ENCODE measurements at places on chromosomes 11 and 22.
A peak's percentile ranks its signal among the peaks of the same experiment; 100 is the strongest.

- no peak for DNase-seq
Measured at GRCh38 chr11:125566235-125566634, 3.0 kb upstream of the EI24 start.

- DNase-seq, result no peak
Measured at GRCh38 chr11:114972105-114972504, 293.8 kb downstream of the NXPE2 start.

- DNase-seq, result no peak
Measured at GRCh38 chr11:128615076-128615475, 27.7 kb upstream of the ETS1 start.

DNA sequence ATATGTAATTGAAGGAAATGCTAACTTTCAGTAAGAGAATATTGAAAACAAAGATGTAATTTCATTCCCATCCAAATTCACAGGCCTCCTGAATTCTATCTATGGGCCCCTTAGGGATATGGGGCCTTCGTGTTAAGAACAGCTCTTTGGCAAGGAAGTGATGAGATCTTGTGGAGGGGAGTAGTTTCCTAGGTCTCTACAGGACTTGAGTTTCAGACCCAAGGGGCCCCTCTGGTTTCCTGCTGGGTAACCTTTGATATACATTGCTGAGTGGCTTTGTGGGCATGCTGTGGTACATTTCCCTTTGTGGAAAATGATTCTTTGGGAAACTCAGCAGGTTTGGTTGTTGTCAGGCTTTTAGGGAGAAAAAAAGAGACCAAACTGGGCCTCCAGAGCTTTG lies 6.2 kb downstream of the STIM1 start:
- DNase-seq, result no peak

GRCh38 chr11:59184691-59185339 lies 12.9 kb downstream of the DTX4 start:
- no peak for DNase-seq

GRCh38 chr11:115961159-115962003 lies 457.2 kb upstream of the CADM1 start:
- no peak for DNase-seq

- no peak for DNase-seq
Measured at GRCh38 chr11:76798202-76798581, 15.0 kb downstream of the TSKU start.

GRCh38 chr11:62880231-62880802 lies 379 bp upstream of the SLC3A2 start:
- peak; percentile 38 for DNase-seq

DNA sequence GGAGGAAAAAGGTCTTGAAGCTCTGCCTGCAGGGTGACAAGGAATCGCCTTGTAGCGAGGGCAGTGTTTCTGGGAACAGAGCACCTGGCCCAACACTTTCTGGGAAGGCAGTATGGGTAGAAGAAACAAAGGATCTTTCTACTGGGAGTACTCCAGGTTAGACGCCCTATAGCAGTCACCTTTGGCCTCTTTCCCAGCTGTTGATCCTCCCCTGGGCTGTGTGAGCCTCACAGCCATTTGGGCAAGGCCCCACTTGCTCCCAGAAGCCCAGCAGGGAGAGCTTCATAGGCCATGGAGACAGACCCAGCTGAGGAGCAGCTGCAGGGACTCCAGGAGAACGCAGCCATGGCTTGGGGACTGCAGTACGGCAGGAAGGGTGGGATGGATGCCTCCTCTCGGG lies 1.2 kb downstream of the SLCO2B1 start:
- no peak for DNase-seq

DNA sequence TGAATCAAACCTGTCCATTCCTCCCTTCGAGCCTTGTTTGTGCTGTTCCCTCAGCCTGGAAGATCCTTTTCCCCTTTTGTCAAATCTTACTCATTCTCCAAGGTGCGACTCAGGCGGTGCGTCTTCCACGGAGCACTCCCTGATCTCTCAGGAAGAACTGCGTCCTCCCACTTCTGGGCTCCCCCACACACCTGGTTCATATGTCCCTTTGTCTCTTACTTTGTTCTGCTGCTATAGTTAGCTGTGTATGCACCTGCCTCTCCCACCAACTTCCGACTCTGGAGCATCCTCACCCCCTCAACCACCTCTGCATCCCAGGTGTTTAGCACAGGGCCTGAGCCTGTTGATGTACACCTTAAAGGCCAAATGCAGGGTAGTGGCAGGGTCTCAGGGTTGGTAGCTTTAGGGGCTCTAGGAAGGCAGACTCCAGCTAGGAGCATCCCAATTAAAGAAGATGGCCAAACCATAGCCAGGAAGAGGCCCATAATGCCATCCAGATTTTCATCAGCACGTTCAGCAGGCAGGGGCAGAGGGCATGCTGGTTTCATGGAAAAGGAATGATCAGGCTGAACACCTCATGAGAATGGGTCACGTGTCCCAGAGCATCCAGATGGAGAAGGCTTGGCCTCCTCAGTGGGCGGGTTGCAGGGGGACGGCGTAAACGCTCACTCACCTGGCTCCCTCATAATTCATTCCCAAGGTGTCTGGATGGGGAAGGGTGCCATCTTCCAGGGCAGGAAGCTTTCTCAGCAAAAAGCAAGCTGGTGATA lies 20.1 kb downstream of the PTPN5 start:
- no peak for DNase-seq

DNA sequence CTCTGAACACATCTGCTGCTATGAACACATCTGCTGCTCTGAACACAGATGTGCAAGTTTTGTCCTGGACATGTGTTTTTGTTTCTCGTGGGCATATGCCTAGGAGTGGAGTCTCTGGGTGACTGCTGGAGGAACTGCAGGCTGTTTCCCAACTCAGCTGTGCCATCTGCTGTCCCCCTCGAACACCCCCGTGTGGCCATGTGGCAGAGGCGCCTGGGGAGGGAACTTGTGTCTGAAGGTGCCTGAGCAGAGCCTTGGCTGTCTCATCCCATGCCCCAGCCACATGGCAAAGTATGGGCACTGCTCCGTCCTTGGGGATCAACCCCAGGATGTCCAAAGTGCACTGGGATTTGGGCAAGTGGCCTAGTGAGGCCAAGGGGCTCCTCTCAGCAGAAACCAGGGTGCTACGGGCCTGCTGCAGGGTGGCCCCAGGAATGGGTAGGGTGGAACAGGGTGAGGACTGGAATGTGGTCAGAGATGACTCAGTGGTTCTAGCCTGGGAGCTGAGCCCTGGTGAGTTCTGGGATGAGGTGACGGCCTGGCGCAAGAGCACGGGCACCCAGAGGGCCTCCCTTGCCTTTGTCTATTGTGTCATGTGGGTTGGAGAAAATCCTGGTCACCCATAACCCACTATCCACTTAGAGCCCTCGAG lies 14.7 kb downstream of the GATD1 start:
- peak; percentile 38 for DNase-seq

GRCh38 chr11:108142304-108142703 lies 20.9 kb downstream of the ACAT1 start:
- no peak for DNase-seq

DNA sequence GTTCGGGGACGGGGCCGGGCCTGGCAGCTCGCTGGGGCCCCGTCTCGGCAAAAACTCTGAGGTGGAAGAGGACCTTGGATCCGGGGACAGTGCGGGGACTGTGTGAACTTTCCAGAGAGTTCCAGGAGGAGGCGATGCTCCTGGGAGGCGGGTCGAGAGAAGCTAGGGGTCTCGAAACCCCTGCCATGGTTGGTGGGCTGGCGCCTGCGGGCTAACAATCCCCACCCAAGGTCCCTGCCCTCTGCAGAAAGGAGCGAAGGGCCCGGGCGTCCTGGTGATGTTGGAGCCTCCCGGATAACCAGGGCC lies 4.7 kb upstream of the GRK2 start:
- DNase-seq, result no peak

GRCh38 chr11:393219-394033 lies 583 bp upstream of the PKP3 start:
- DNase-seq, result peak; percentile 85

DNA sequence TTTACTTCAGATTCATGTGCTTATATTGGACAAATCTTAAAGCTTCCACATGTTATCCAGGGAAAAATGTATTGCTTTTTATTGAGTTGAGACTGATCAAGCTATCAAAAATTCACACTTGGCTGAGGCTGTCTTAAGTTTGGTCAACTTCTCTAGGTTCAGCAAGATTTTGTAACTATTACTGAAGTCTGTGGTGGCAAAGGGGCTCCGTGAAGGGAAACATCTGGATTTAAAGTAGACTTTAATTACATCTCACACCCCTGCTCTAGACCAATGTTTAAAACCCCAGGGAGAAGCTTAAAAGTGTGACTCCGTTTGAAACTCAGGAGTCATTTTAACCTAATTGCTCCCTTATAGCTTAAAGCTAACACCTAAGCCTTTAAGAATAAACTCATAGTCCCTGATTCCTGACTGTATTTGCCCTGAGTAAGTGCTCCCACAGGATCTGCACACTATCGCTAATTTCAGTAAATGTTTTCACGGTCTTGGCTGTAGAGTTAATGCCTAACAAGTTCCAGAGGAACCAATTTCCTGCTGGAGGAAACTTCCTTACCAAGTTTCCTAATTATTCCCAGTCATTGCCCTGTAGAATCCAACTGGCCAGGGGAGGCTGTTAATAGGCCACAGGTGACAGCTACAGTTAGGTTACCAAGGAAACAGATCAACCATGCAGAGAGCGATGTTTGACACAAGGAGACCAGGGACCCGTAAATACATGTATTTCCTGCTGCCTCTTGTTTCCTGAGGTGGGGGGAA lies 40.5 kb downstream of the OR10A6 start:
- no peak for DNase-seq

GRCh38 chr11:99592266-99592665 lies 571.5 kb downstream of the CNTN5 start:
- no peak for DNase-seq

DNA sequence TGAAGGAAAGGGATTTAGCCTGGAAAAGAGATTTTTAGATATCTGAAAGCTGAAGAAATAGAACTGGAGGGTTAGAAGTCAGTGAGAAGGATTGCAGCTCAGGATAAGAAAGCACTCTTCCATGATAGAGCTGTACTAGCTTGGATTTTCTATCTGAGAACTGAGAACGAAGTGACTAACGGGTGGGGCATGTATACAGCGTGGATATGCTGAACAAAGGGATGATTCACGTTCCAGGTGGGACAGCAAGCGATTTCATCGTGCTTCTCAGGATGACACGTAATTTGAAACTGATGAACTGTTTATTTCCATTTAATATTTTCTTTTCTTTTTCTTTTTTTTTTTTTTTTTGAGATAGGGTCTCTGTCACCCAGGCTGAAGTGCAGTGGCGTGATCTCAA lies 53.0 kb downstream of the GRAMD1B start:
- peak; percentile 67 for DNase-seq

- no peak for DNase-seq
Measured at GRCh38 chr11:67298786-67299185, 4.5 kb upstream of the SSH3 start.

DNA sequence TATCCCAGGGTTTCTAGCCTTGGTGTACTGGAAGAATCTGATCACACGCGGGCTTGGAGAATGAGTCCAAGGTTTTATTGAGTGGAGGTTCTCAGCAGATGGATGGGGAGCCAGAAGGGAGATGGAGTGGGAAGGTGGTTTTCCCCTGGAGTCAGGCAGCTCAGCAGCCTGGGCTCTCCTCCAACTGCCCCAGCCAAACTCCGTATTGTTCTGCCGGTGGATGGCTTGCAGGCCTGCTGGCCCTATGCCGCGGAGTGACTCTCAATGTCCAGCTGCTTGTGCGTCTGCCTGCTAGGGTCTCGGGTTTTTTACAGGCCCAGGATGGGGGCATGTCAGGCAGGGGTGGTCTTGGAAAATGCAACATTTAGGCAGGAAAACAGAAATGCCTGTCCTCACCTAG lies 162.4 kb upstream of the LMO1 start:
- DNase-seq, result no peak

DNA sequence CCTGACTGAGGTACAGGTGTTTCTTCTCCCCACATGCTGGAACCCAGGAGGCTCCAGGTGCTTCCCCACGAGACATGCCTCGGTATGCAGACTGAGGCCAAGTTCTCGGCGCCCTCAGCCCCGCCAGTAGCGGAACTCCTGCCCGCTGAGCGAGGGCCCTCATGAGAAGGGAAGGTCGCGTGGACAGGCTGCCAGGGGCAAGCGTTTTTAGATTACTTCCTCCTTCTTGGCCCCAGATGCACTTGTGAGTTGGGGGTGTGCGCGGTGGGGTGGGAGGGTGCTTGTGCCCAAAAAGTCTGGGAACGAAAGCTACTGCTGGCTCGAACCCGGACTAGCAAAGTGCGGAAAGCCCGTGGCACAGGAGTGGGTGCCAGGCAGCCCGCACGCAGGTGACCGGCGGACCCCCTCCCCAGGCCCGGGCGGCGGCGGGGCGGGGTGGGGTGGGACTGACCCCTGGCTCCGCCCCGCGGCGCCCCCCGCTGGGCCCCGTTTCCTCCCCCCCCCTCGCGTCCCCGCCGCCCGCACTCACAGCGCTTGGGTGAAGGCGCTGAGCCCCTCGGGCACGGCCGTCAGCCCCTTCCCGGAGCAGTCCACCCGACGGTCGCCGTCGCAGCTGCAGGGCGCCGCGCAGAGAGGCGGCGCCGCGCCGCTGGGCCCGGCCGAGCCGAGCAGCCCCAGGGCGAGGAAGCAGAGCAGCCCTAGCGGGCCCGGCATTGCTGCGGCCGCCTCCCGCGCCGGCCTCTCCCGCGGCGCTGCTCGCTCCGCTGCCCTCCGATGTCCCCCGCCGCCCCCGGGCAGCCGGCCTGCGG lies 797 bp downstream of the LGR4 start:
- DNase-seq, result peak; percentile 60

GRCh38 chr11:31606893-31607292 lies 97.3 kb downstream of the ELP4 start:
- no peak for DNase-seq

DNA sequence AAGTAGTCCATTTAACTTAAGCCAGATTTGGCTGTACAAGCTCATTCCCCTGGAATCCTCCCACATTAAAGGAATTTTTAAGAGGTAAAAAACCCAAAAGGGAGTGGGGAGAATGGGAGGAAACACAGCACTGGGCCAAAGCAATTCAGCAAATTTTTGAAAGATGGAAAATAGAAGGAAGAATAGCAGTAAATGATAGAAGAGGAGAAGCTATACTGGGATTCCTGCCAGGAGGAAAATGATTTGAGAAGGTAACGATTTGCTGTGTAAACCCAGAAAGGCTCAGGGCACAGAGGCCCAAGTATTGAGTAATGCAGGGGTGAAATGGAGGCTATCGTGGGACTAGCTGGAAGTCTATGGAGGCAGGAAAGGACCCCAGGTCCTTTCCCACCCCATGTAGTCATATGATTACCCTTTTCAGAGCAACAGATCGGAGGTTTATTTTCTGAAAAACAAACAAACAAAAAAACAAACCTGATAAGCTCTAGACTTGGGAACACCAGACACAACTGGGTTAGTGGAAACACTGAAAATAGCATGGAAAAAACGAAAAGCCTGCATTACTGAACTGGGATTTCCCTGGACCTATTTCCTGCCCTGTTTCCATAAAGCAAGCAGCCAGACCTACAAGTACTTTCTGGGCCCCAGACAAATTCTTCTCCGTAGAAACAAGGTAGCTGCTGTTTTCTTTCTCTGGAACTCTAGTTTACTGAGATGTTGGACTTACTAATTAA lies 140.0 kb downstream of the SWAP70 start:
- DNase-seq, result no peak
